ENCODE measurements at places on chromosomes 5 and 9.

DNA sequence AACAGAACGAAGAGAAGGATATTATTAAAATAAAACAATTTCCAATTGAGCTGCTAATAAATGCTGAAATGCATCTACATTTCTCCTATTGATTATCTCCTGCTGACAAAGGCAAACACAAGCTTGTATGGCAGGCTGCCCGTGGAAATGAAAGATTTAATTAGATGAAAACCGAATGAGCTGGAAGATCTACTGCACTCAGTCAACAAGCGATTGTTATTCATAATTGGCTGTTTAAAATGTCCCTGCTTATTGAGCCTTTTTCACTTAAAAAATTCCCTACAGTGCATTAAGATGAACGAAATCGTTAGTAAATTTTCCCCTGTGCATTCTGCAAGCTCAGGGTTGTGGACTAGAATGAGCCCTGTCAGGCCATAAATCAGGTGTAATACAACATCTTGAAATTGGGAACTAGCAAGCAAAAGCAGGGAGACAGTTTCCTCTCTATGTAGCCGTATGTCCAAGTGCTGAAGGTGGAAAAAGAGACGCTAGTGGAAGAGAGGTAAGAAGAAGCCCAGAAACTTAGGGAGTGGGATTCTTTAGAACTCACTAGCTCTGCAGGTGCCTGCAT, 28.5 kb upstream of the KIF4B start:
- DNase-seq: no peak

- DNase-seq: no peak
Measured at GRCh38 chr9:136087741-136088480, 7.2 kb downstream of the NACC2 start.

DNA sequence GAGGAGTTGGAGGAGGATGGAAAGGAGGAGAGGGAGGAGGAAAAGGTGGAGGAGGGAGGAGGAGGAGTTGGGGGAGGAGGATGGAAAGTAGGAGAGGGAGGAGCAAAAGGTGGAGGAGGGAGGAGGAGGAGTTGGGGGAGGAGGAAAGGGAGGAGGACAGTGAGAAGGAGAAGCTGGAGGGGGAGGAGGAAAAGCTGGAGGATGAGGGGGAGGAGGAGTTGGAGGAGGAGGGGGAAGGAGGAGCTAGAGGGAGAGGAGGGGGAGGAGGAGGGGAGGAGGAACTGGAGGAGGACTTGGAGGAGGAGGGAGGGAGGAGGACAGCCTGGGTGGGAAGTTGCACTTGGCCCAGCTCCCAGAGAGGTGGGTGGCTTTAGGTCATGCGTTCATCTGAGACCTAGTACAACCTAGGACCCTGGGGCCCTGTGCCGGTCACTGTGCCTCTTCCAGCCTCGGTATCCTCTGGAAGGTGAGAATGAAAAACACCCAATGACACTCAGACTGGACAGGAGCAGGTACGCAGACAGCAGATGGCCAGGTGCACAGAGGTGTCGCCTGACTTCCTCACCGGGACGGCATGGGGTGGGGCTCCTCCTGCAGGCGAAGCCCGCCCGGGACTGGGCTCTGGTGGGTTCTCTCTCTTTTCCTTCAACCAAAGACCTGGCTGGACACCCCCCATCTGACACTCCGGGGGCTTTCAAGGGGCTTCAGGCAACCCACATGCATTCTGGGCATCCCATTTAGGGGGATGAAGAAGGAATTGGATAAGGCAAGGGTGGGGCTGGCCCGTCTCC, 12.2 kb upstream of the SLC2A6 start:
- DNase-seq: no peak

DNA sequence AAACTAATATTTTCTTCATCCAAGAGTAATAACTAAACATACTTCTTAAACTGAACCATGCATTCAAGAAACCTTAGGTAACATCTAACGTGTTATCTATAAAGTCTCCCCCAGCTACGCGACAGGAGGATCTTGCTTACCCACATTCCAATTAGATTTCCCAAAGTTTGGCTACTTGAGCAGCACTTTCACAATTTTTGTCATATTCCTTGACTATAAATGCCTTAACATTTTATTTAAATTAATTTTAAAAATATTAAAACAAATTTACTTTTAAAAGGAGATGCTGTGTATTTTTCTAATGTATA, 25.3 kb upstream of the IFNE start:
- no peak for DNase-seq

DNA sequence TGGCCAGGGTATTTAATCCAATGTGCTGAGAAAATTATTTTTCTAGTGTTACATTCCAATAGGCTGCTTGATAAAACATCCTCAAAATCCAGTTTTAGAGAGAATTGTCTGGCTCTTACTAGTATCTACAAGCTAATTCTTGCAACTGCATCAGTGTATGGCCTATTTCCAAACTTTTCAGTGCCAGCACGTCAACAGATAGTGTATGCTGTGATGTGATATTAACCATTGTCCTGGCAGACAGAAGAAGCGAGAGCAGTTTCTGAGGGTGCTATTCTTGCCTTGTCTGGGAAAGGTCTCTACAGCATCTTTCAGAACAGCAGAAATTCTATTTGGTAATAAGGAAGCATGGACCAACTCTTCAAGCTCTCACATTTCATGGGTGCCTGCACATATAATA, 174.2 kb upstream of the CDH12 start:
- DNase-seq: no peak

DNA sequence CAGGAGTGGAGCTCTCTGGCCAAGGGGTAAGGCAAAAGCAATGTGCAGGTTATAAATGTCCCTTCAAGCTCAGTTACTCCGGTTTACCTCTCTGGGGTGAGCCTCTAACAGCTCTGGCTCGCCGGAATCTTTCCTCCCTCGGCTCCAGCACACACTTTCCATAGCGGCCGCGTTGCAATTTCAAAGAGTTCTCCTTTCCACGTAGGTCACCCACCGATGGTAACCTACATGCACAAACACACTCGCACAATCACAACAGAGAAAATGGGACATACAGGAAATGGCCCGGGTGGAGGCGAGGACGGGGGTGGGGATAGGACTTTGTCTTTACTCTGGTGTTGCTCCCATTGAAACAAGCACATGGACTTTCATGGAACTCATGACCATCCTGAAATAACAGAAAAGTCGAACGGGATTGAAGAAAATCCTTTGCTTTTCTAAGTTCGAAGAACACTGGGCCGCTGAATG, 1.2 kb downstream of the LHFPL2 start:
- DNase-seq: peak; percentile 55

- DNase-seq: no peak
Measured at GRCh38 chr5:2270467-2270866, 387.7 kb upstream of the IRX4 start.

GRCh38 chr5:64773533-64773932, 4.8 kb downstream of the CWC27 start:
- DNase-seq: no peak

DNA sequence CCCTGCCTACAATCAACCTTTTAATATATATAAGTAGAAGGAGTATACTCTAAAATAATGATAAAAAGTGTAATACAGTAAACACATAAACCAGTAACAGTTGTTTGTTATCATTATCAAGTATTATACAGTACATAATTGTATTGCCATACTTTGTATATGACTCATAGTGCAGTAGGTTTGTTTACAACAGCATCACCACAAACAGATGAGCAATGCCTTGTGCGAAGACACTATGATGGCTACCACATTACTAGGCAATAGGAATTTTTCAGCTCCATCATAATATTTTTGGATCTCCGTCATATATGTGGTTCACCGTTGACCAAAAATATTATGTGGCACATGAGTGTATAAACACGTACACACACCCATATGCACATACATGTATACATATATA, 69.7 kb upstream of the APC start:
- DNase-seq: no peak

GRCh38 chr5:153896701-153897100, 142.0 kb downstream of the FAM114A2 start:
- DNase-seq: peak; percentile 2

DNA sequence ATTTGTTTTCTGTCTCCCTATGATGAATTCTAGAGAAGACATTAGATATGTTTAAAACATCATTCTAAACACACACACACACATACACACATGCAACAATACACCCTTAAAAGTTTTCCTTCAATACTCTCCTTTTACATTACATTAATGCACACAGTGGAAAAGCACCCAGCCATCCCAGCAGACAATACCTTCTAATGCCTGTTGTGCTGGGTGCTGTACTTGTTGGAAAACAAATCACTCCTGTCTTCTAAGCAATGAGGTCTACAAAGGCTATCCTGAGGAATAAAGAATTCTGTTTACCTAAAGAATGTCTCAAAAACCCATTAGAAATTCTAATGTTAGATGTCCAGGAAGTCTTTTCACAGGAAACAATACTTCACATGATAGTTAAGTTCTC, 259.1 kb upstream of the PPP1R2B start:
- no peak for DNase-seq

DNA sequence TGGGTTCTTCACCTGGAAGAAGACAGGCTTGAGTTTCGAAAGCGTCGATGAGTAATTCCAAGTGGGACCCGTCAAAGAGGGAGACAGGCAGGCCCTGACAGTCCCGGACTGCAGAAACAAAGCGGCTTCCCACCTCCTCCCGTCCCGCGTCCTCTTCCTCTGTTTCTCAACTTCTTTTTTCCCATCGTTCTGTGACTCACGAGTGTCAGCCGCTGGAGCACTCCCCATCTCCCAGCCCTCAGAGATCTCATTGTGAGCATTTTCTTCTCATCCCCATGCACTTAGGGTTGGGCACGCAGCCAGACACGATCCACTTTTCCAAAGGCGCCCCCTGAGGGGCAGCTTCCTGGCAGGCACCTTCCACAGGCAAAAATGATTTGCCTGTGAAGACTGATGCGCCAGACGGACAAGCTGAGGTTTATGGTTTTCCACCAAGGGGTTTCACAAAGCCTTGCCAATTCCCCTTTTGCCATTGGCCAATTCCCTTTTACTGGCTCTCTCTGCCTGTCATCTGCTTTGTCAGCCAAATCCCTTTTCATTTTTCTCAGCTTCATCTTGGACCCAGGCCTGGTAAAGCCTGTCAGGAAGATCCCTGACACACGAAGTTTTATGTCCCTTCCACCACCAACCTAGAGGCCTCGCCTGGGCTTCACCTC, 86.5 kb upstream of the ANKRD55 start:
- DNase-seq: peak; percentile 67

- no peak for DNase-seq
Measured at GRCh38 chr5:61491861-61492260, 159.8 kb downstream of the ZSWIM6 start.

DNA sequence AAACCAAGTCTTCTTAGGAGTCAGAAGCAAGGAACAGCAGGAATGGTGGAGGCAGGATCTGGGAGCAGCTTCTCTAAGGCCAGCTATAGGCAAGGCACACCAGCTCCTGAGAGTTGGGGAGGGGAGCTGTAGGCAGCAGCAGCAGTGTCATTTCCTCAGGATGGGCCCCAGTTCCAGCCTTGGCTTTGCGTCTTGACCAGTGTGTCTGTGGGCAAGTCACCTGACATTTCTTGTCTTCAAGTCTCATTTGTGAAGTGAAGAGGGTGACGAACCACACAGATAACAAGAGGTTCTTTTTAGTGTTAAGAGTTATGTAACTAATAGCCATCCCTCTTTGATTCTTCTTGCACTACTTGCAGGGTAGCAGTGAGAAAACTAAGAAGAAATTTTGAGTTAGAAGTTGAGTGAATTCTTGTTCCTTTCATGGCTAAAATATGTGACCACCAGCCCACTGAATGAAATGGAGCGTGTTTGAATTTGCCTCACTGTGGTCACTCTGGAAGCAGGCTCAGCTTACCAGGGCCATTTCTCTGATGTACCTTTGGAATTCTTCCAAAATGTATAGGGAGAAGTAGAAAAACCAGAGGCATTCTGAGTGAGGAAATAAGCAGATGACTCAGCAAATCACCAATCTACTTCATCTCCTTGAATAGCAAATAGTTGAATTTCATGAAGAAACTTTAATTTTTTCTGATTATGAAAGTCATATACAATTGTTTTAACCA, 42.4 kb downstream of the RHOBTB3 start:
- DNase-seq: peak; percentile 81

GRCh38 chr5:3092664-3093063, 341.2 kb upstream of the IRX2 start:
- DNase-seq: no peak

GRCh38 chr5:81469676-81470075, 75.7 kb upstream of the ACOT12 start:
- DNase-seq: no peak

GRCh38 chr9:80061940-80062339, 490.2 kb downstream of the TLE4 start:
- DNase-seq: peak; percentile 57
